ENCODE measurements at places on chromosomes 1 and 21.

GRCh38 chr1:168467452-168467851, 76.3 kb downstream of the XCL2 start:
- DNase-seq = no peak

- no peak for DNase-seq
These were observed 399.4 kb downstream of the SMYD3 start for GRCh38 chr1:246107516-246108277.

DNA sequence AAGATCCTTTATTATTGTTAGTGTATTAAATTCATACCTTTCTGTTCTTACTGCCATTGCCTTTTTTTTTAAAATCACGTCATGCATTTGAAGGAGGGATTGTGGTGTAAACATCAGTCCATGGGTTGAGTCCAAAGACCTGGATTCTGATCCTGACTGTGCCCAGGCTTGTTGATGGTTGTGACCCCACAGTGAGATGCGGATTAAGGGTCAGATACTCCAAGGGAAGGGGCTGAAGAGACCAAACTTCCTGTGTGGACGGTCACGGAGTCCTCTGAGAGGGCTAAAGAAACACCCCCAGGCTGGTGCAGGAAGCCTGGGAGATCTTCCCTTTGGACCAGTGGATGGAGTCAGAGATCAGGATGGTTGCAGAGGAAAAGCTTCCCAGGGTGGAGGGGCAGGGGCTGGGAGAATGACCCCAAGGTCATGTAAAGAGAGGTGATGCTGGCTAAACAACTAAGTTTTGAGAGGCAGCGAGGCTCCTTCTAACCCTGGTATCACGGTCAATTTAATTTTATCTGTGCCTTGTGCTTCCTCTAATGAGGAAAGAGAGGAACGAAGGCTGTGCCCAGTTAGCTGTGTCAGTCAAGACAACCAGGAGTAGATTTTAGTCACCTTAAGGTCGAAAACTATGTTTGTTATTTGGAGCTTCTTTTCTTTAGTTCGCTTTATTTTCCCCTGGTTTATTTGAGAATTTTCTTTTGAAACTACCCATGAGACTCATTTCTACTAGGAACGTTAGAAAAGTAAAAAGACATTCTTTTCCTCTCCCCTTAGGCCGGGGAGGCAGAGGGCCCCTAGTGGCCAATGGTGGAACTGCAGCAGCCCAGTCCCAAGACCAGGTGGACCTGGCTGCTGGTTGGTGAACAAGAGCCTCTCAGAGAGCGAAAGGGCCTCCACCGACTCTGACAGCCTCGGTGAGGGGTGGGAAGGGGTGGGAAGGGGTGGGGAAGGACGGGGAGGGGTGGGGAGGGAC, 8.7 kb upstream of the GPR161 start:
- peak; percentile 53 for DNase-seq

DNA sequence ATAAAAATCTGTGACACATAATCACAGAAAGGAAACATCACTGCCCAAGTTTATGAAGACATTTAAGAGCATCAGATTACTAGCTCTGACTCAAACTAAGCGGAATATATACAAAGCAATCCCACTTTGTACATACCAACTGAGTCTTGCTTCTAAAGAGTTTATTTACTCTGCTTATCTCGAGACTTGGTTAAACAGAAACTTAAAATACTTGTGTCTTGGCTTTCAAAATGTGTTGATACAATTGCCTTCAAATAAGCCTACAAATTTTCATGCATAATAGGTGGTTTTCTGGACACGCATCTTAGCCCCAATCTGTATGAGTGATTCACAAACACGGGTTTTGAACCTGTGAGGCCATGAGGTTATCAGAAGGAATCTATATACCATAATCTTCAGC, 21.0 kb downstream of the CD160 start:
- DNase-seq = no peak

GRCh38 chr1:9350013-9350908, 57.6 kb downstream of the SPSB1 start:
- no peak for DNase-seq

GRCh38 chr21:45819478-45820170, 161.9 kb upstream of the COL6A1 start:
- DNase-seq = no peak

- DNase-seq = no peak
These were observed 2.7 kb downstream of the MIER1 start for GRCh38 chr1:66927528-66927927.

- no peak for DNase-seq
These were observed 7.6 kb upstream of the ERG start for GRCh38 chr21:38505654-38506523.

DNA sequence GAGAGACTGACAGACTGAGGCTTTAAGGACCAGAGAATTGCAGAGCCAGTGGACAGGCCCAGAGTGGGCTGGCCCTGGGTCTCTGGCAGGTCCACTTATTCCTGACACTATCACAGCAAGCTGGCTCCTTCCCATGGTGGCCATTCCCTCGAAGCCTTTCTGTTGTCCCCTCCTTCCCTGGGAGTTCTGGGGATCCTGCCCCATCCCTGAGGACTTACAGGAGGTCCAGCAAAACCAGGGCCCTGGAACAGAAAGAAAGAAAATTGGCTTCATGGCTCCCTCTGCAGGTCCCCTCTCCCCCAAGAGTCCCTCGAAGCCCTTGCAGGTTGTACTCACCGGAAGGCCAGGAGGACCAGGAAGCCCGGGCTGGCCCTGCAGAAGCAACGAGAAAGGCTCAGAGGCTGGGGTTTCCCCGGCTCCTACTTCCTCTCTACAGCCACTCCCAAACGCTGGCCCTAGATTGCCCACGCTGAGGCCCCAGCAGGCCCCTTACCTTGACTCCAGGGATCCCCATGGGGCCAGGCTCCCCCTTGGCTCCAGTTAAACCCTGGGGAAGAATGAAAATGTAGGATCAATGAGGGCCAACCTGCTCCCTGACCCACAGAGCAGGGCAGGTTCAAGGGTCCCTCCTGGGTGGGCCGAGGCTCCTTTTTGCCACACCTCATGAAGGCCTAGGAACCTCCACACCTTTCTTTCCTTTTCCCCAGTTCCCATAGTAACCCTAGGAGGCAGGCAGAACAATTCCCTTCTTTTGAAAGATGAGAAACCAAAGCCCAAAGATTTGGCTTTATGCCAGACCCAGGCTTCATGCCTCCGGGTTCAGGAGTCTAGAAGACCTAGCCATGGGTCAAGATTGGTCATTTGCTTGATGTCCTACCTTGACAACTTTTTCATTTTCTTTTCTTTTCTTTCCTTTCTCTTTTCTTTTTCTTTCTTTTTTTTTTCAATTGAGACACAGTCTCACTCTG, 4.6 kb downstream of the COL9A2 start:
- no peak for DNase-seq

DNA sequence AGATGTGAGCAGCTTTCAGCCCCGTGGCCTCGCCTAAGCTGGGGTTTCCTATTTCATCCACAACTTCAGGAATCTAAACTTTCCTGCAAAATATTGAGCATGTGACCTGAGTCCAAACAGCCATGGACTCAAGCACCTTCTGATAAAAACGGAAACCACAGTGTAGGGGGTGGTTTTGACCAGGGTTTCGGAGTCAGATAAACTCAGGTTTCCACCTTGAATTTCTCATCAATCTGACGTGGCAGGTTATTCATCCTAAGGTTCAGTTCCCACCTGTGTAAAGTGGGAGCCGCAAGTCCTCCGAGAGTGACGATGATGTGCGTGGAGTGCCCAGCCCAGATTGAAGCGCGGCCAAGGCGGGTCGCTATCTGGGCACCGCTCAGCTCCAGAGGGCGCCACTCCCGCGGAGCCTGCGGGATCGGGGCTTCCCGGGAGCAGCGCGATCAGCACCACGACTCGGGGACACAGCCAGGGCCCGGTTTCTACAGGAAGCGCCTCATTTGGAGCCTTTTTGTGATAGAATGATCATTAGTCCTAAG, 871 bp upstream of the ETS2 start:
- DNase-seq = no peak

GRCh38 chr1:2375246-2375922, 16.0 kb downstream of the MORN1 start:
- DNase-seq = no peak

- DNase-seq = no peak
These were observed 3.2 kb downstream of the PSRC1 start for GRCh38 chr1:109279615-109280278.

DNA sequence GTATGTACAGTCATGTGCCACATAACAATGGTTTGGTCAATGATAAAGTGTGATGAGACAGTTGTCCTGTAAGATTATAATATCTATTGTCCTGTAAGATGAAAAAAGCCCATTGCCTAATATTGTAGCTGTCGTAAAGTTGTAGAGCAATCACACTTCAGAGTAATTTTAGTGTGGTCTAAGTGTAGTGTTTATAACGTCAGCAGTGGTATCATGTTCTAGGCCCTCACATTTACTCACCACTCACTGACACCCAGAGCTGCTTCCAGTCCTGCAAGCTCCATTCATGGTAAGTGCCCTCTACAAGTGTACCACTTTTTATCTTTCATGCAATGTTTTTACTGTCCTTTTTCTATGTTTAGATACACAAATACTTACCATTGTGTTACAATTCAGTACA, 259.9 kb upstream of the RAB4A start:
- no peak for DNase-seq

GRCh38 chr1:35036621-35037020, 4.9 kb upstream of the ZMYM6 start:
- DNase-seq = no peak

GRCh38 chr1:215601276-215601675, 34.2 kb downstream of the KCTD3 start:
- DNase-seq = no peak

- no peak for DNase-seq
These were observed 25.7 kb downstream of the WDR4 start for GRCh38 chr21:42853621-42854020.

DNA sequence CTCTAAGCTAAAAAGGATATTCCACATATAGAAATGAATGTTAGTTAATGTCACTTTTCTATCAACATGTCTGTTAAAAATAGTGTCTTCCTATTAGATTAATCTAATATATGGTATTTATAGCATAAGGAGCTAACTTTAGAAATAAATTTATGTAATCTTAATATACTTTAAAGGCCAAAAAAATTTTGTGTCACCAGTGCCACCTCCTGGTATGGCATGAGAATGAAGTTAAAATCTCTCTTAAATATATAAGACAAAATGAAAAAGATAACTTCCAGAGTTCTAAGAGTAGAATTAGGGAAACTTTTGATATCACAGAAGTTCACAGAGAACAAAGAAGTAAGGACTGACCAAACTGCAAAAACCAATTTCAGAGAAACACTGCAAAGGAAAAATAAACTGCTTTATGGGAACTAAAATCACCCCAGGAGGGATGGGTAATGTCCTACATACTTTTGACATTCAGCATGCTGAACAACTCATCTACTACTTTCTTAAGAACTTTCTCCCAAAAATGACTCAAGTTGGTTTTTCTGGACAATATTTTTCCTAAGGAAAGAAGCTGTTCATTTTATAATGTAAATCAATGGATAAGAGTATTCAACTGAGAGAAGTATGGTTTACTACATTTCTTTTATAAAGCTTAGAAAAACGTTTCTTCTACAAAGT, 82.8 kb downstream of the TRIM33 start:
- no peak for DNase-seq

DNA sequence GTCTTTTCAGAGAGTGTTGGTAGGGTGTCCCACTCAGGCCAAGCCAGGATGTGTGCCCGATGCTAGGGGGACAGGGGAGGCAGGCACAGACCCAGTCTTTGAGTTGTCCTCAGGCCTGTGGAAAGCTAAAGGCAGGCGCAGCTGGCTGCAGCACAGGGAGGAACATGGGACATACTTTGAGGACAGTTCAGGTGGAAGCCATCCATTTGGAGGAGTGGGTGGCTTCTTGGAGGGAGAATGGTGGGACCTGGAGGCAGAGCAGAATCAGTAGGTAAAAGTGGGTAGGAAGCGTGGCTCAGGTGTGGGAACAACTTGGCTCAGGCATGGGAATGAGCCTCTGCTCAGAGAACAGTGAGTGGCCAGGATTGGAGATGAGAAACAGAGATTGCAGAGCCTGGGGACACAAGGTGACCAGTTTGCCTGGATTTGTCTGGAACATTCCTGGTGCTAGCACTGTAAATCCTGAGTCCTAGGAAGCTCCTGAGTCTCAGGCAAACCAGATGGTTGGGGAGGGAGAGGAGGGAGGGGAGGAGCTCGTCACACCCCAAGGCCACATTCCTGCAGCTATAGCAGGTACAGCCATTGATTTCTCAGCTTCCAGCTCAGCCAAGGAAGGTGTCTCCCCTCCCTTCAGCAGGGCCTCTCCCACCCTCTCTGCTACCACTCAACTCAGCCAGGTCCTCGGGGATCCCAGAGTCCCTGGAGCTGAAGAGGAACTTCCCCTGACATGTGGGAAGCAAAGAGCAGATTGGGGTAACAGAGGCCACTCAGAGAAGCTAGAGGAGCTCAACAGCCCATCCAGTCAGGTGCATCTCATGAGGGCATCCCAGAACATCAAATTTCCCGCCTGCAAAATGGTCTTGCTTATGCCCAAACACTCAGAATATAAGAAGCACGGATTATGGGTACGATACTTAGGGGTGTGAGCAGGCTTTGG, 65.2 kb upstream of the TINAGL1 start:
- peak; percentile 11 for DNase-seq

DNA sequence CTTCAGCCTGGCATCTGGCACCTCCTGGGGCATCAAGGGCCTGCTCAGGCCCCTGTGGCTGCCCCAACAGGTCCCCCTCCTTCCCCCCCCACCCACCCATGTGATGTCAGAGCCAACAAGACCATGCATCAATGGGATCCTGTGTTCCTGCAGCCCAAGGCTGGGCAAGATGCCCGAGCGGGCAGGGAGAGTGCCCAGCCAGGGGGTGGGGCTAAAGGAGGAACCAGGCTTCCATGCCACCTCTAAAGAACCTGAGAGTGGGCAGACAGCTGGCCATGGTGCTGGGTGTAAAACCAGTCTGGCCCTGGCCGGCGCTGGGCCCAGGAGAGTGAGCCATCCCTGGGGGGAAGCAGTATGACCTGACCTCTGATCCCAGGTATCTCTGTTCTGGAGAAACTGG, 7.6 kb downstream of the COL16A1 start:
- no peak for DNase-seq

All from right kidney (tissue), 9 donors.